Cardiac fibroblast (primary cell): ENCODE measurements at places on chromosomes 5 and 9.

- no peak for DNase-seq
These were observed 109.8 kb upstream of the ZNF462 start for GRCh38 chr9:106753155-106753671.

GRCh38 chr5:80656425-80656824, 1.6 kb upstream of the DHFR start:
- peak; percentile 15 for DNase-seq

GRCh38 chr9:86098824-86099700, at the start of gene GOLM1:
TSS of gene GOLM1 (minus strand) at chr9:86099558. CDS start at chr9:86079320, 20,238 bp downstream.
- DNase-seq: peak; percentile 57

GRCh38 chr5:33817301-33817700, 74.5 kb downstream of the ADAMTS12 start:
- DNase-seq: no peak

DNA sequence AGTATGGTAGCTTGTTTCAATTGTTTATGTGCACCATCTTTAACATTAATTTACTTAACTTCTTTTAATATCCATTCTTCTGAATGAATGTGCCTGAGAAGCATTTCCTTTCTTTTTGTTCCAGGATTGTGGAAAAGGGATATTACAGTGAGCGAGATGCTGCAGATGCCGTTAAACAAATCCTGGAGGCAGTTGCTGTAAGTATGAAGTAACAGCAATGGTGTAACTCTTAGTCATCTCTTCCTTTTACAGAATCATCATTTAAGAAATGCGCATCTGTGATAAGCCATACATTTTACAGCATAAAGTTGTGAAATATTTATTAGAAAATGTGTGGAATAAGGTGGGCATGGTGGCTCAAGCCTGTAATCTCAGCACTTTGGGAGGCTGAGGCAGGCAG, 117.7 kb downstream of the STARD4 start:
- DNase-seq: peak; percentile 75

DNA sequence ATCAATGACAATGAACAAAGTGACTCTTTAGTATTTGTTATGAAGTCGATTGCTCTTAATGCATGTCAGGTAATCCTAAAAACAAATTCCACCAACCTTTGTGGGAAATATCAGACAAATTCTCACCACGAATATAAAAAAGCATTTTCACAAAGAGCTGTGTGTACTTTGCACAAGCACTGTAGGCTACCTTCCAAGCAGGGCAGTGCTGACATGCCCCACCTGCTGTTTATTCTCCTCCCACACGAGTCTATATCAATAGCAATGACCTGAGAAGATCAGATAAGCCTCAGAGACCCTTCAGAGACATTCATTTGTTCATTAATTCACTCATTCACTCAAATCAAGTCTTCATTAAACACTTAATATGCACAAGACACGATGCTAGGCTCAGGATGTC, 469.1 kb downstream of the ZSWIM6 start:
- no peak for DNase-seq

DNA sequence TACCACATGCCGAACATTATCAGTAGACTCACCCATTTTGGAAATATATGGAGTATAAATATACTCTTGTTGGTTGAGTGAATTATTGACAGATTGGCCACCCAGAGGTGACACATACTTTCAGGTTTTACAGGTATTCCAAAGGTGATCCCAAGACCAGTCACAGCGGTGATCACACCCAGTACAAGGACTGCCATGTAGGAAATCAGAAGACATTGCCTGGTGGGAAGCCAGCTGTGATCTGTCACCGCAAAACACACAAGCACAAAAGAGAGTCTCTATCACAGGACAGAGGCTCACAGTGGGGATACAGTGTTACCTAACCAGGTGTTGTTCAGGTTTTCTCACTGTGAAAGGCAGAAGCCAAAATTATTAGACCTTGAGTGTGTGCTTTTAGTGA, 15.8 kb downstream of the BTF3 start:
- no peak for DNase-seq

- peak; percentile 66 for DNase-seq
These were observed 8.7 kb upstream of the GFRA3 start for GRCh38 chr5:138282920-138283742.

DNA sequence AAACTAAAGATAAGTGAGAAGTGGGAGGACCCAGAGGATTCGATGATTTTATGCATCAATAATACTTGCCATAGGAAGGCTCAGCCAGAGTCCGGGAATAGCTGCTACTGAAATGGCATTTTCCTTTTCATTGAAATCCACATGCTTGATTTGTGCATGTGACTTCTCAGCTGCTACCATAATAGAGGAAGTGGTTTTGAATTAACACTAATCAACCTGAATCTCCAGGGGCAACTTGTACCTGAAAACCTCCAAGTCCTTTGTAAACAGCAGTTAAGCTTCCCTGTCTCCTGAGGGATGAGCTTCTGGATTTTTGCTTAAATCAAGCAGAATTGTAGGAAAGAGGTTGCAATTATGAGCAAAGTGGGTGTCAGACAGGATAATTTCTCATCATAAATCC, 124.9 kb downstream of the PPP2R2B start:
- no peak for DNase-seq
